NCI-H2227 treated with DMSO at 0.1 percent for 48 hours (cell line): ENCODE measurements at places on chromosomes 5 and 9.

GRCh38 chr5:151248651-151249050 is 4.3 kb upstream of the GM2A start:
- DNase-seq, result no peak

- DNase-seq, result no peak
Measured at GRCh38 chr9:69603656-69604055, 68.5 kb downstream of the APBA1 start.

- DNase-seq, result no peak
Measured at GRCh38 chr5:139543423-139543991, 17.6 kb upstream of the UBE2D2 start.

- DNase-seq, result no peak
Measured at GRCh38 chr5:148791334-148791667, 35.1 kb upstream of the ADRB2 start.
